ENCODE measurements at places on chromosomes 5 and 9.

DNA sequence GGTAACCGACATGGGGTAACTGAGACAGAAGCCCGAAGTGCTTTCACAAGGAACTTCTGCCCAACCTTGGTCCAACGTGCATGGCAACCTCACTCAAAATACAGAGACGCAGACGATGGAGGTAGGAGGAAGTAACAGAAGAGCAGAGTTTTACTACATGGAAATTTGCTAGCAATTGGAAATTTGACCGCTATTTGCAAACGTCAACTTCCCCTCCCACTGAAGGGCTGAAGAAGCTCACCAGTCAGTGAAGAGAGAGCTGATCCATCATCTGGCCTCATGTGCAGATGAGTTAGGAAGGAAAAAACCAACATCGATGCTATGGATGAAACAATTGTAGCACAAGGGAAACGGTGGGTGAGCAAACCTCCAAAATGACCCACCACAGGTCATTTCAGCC lies 196.7 kb downstream of the RGS3 start:
- DNase-seq = no peak

DNA sequence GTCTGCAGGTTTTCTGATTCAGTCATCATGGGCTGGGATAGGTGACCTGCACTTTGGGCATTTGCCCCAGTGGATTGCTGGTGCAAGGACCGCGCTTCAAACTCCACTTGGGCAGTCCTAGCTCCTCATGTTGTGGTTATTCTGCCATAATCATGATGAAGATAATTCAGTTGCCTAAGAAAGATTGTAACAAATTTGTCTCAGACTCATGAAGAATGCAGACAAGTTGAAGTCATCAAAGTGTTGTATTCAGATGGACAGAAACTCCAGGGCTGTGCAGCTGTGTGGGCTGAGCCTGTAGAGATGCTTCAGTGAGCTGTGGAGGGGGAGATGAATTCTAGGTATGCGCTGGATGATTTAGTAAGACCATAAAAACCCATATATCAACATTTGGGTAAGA lies 38.5 kb downstream of the TARS1 start:
- DNase-seq = no peak

GRCh38 chr9:135296735-135297455 lies 182.7 kb upstream of the PPP1R26 start:
- DNase-seq = no peak

DNA sequence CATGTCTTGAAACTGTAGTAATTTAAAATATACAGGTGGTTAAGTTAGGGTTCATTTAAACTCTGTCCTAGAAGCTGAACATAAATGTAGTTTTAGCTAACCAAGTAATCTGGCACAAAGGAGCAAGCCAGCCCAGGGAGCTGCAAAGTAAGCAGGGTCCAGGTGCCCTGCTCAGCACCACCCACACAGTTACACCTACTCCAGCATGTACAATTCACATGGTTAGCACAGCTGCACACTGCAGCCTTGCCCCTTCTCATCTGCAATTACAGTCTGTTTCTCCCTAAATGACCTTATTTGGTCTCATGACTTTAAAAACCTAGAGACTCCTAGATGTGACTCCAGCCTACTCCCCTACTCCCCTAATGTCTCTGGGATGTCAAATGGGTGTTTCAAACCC lies 128.4 kb downstream of the EPB41L4A start:
- DNase-seq = no peak

DNA sequence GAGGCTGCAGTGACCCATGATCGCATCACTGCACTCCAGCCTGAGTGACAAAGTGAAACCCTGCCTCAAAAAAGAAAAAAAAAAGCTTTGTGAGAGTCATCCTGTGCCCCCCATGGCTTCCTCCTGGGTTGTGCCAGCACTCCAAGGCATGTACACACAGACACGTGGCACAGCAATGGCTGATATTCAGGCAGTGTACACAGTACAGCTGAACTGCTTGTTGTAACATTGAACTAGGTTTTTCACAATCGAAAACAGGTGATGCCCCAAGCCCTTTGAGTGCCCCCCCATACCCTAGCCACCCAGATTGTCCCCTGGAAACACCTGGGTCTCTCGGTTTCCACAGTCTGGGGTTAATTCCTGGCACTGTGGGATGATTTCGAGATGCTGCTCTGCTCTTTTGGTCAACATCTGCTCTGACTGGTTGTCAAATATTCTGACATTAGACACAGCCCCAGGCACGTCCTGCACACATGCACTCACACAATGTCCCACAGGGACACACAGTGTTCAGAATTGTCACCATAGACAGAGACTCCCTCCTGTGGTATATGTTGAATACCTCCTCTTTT lies 9.2 kb downstream of the SPINK4 start:
- no peak for DNase-seq

DNA sequence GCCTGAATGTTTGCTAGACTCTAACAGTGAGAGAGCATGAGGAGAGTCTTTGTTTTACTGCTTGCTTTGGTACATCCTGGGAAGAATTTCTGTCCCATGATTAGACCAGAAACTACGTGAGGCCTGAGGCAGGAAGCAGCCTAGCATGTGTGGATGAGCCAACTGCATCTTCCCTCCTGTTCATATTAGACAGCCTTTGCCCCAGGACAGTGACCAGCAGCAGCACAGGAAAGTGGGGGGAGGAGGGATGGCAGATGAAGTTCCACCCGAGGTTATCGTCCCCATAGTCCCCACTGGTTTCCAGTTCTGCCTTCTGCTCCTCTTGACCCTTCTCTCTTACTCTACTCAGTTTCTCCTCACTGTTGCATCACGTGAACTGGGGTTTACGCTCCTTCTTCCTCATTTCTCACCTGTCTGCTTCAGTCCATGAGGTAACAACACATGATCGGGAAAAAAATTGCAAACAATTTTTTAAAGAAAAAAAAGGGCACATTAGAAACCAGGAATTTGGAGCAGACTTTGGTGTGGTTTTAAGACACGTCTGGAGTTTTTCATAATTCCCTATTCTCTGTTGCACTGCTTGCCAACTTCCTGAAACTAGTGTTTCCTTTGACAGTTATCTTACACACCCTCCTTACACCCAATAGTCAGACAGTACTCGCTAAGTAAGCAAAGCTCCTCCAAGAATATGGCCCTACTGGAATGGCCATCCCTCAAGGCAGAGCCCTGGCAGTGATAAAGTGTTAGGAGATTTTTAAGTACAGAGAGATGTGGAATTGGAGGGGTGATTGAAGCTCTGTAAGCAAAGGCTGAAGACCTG lies 84.1 kb downstream of the SNX18 start:
- no peak for DNase-seq

DNA sequence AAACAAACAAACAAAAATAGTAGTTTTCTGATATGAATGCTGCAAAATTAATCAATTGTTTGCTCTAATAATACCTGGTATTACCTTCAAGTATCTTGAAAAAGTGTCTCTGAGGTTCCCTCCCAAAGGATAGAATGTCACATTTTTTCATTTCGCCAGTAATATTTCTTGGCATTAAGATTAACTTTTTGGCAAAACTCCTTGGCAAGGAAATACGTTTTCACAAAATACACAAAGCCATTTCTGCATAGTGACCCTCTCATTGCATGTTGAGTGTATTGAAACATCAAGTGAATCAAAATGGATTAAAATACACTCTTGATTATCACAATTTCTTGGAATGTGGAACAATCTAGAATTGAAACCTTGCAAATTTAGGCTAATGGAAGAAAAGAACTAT lies 230.5 kb downstream of the ATPSCKMT start:
- no peak for DNase-seq

GRCh38 chr9:134743853-134744252 lies 102.2 kb downstream of the COL5A1 start:
- no peak for DNase-seq

DNA sequence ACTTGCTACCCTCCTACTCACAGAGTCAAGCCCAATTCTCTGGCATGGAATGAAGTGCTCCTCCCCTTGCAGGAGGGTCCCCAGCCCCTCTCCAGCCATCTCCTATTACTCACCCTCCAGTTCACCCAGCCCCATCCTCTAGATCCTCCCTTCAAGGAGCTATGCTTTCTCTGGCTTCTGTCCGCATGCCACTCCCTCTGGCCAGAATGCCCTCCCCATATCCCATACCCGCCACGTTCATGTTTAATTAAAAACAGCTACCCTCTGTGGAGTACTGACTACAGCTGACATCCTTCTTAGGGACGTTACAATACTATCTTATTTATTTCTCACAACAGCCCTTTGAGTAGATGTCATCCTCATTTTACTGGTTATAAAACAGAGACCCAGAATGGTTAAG lies 3.0 kb downstream of the F2R start:
- DNase-seq = no peak

GRCh38 chr5:64612344-64612961 lies 77.8 kb upstream of the SHISAL2B start:
- DNase-seq = no peak

DNA sequence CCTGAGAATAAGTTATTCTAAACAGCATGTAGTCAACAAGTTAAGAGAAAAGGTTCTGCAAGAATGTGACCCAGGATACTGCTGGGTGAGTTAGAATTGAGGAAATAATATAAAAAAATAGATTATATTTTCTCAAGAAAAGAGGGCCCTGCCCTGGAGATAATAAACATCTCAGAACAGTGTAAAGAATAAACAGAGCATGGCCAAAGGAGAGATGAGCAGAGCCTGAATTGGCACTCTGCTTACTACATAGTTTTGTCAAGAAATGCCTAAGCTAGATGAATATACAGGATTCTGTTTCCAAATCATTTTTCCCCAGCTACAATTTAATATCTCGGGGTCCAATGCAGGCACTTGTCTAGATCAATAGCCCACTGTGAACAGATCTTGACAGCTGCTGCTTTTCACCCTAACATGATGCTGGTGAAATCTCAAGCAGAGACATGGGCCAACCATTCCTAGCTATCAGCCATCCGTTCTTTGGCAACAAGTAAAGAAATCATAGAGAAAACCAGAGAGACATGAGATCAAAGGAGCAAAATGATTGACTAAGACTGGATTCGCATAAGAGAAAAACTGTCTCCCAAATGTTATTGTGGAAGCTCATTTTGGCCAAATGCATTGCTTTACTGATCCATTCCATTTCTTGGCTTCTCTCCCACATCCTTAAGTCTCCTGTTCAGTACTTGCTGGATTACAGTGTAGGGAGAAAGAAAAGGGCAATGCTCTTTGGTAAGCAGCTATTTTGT lies 173.2 kb downstream of the PRELID2 start:
- no peak for DNase-seq

DNA sequence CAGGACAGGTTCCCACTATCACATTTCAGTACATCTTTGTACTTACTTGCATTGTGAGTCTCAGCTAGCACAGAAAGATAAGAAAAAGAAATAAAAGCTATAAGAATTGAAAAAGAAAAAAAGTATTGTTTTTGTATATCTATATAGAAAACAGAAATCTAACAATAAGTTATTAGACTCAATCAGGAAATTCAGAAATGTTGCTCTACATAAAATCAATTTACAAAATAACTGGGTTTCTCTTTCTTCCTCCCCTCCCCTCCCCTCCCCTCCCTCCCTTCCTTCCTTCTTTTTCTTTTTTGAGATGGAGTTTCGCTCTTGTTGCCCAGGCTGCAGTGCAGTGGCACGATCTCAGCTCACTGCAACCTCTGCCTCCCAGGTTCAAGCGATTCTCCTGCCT lies 7.2 kb upstream of the CACNA1B start:
- no peak for DNase-seq

- DNase-seq = no peak
Measured at GRCh38 chr9:98045234-98046179, 11.0 kb upstream of the NANS start.

Measured in activated naive CD4-positive, alpha-beta T cell (primary cell).